ENCODE measurements at places on chromosomes 3 and 15.

- DNase-seq: no peak
Observed at GRCh38 chr3:56154297-56154696, 314.0 kb downstream of the ERC2 start.

DNA sequence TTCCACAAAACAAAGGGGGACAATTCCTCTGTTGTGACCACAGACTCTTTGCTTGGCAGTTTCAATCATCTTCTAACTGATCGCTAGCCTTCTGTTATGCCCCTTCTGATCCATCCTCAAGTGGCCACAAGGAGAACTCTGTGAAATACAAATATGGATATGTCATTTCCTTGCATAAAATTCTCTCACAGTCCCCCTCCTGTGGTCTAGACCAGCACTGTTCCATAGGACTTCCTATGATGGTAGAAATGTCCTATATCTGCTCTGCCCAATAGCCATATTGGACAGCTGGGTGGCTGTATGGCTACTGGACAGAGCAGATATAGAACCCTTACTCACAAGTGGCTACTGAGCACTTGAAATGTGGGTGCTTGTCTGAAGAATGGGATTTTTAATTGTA, 25.9 kb upstream of the SNRK start:
- no peak for DNase-seq

- no peak for DNase-seq
Observed at GRCh38 chr15:42734076-42734672, 2.8 kb downstream of the CDAN1 start.

GRCh38 chr15:69661871-69662644, 209.4 kb downstream of the RPLP1 start:
- DNase-seq: peak; percentile 13

GRCh38 chr3:76063019-76063418, 277.7 kb upstream of the ZNF717 start:
- DNase-seq: no peak

Data from right hindlimb (tissue), 1 donor.